Thoracic aorta (tissue), 2 donors: ENCODE measurements at places on chromosomes 13 and 19.
A peak's percentile ranks its signal among the peaks of the same experiment; 100 is the strongest.

- no peak for DNase-seq
Observed at GRCh38 chr13:35727881-35728280, 251.4 kb upstream of the MAB21L1 start.

- no peak for DNase-seq
Observed at GRCh38 chr19:10418235-10418484, 2.2 kb upstream of the PDE4A start.

- no peak for DNase-seq
Observed at GRCh38 chr19:13100841-13101589, 1.6 kb downstream of the LYL1 start.

GRCh38 chr13:57716295-57716694, 84.8 kb downstream of the PCDH17 start:
- no peak for DNase-seq

GRCh38 chr13:33441015-33441414, 155.5 kb upstream of the STARD13 start:
- DNase-seq, result no peak

DNA sequence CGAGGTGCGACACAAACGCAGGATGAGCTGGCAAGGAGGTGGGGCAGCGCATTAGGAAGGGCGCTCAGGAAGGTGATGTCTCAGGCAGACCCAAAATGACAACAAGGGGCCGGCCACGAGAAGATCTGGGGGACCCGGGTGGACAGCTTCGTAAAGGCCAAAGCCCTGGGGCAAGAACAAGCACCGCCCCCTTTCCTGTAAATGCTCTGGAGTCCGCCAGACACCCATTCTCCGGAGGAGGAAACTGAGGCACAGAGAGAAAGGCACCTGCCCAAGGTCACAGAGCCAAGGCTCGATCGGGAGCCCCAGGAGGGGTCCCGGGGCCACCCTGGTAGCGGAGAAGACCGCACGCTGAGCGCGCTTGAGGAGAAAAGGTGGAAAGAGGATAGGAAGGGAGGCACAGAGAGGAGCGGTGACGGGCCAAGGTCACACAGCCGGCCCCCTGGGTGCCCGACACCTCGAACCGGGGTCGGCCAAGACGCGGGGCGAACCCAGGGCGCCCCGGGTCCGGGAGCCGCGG, 571 bp downstream of the SAFB2 start:
- no peak for DNase-seq

- DNase-seq, result no peak
Observed at GRCh38 chr19:35194012-35194984, 34.2 kb downstream of the FAM187B start.

DNA sequence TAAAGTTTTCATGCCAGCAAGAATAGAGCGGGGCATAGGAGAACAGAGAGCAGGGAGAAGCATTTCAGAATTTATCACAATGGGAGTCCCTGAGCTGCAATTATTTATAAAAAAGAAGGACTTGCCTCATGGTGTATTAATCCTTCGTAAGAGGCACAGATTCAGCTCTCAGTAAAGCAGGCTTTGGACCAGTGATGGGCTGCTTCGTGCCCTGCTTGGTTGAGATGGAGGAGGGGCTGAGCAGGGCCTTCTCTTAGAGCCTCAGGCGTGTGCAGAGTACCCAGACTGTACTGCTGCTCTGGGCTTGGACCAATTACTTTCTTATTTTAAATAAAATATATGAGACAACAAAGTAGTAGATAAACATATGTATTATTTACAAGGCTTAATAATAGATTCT, 265.7 kb upstream of the SLC10A2 start:
- DNase-seq, result no peak

DNA sequence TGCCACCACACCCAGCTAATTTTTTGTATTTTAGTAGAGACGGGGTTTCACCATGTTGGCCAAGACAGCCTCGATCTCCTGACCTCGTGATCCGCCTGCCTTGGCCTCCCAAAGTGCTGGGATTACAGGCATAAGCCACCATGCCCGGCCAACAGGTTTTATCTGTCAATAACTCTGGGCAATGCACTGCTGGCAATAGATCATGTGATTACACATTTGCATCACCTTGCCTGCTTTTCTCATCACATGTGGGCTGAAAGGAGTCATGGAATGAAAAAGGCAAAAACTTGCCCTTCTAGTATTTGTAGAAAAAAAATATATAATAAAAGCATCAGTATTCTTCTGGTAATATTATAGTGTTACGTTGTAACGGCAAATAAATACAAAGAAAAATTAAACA, 164.5 kb downstream of the NHLRC3 start:
- DNase-seq, result no peak

- no peak for DNase-seq
Observed at GRCh38 chr19:34457446-34457845, 24.1 kb upstream of the WTIP start.

DNA sequence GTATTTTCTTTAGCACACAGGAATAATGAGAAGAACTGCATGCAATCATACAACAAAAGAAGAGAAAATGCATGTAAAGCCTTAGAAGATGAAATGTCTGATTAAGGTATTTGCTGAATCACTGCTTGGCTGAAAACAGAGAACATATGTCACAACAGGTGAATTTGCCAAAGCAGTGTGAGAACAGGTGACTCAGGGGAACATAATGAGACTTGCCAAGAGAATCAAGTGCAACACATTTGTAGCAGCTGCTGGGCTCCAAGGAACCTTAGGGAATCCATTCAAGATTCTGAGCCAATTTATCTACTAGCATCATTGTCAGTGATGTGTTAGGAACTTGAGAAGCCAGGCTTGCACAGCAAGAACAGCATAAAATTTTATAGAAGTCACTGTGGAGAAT, 273.1 kb downstream of the PCDH20 start:
- DNase-seq, result no peak

DNA sequence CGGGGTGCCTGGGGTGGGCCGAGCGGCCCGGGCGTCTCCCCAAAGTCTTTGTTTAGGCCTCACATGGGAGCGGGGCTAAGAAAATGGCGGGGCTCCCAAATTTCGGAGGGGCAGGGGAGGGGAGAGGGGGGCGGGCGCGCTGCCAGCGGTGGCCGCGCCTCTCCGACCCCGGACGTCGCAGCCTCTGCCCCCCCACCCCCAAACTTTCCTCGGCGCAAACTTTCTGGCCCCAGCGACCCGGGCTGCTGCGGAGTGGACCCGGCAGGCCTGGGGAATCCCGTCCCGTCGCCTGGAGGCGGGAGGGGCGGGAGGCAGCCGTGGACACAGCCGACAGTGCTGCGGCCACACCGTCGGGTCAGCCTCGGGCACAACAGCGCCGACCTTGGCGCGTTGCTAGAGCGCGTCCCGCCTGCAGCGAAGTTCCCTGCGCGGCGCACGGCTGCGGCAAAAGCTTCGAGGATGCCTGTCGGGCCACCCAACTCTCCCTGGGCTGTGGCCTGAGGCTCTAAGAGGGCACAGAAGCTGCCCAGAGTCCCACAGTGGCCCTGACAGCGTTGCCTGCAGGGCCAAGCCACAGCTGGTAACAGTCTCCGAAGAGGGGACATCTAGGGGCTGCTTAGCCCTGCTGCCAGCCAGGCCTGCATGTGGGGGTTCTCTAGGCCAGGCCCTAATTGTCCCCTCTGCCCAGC, 1.3 kb downstream of the NFIX start:
- no peak for DNase-seq

DNA sequence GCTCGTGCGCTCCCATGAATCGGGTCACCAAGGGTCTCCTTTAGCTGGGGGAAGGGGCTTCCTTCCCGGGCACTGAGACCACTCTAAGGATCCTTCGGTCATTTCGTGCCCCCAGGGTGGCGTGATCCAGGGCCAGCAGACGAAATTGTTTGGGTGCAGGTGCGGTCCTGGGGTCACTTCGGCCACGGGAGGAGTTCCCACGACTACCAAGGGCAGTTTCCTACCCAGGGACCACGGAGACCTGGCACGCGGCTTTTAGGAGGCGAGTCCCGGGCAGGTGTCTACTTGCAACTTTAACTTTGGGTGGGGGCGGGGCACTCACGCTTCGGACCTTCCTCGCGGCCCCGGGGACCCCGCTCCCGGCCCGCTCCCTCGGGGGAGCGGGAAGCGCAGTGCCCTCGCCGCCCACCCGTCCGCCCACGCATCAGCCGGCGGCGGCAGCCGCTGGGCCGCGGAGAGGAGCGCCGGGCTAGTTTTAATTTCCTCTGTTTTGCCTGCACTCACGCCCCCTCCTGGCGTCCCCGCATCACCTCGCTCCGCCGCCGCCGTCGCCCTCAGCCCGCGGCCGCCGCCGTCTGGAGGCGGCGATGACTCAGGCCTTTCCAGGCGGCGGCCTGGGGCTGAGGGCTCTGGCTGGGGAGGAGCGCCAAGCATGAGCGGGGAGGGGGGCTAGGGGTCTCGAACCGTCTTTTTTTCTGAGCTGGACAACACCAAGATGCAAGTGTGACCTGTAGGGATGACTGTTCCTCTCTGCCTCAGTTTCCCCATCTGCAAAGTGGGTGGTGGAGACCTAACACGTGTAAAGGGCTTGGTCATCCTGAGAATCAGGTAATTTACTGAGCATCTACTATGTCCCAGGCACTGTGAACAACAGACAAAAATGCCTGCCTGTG, 21.8 kb downstream of the OLFM2 start:
- no peak for DNase-seq

GRCh38 chr13:78247362-78247761, 328.7 kb upstream of the EDNRB start:
- no peak for DNase-seq

- no peak for DNase-seq
Observed at GRCh38 chr19:2813235-2814160, 6.2 kb upstream of the ZNF554 start.

- DNase-seq, result no peak
Observed at GRCh38 chr13:41085961-41086585, 24.8 kb downstream of the WBP4 start.

- DNase-seq, result no peak
Observed at GRCh38 chr19:17943274-17944221, 10.7 kb downstream of the CCDC124 start.

- DNase-seq, result no peak
Observed at GRCh38 chr13:112183532-112184090, 116.7 kb downstream of the SOX1 start.

DNA sequence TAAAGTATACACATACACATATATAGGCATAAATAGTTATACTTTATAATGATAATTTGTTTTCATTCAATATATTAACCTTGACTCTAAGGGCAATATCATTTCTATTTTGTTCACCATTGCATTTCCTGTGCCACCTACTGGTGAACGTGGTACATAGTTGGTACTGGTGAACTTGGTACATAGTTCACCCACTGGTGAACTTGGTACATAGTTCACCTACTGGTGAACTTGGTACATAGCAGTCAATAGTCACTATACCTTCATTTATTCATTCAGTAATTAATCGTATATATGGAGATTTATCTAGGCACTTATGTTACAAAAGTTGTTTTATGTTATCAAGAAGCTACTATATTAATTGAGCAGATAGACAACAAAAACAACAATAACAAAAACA, 172.6 kb upstream of the ATXN8OS start:
- no peak for DNase-seq

GRCh38 chr13:46866150-46866549, 30.7 kb downstream of the HTR2A start:
- DNase-seq, result no peak

- peak; percentile 86 for DNase-seq
Observed at GRCh38 chr13:73058736-73059459, at the start of gene KLF5. Gene KLF5, plus strand, starts transcription at chr13:73059005. Its CDS starts 323 bp downstream, at chr13:73059328.

DNA sequence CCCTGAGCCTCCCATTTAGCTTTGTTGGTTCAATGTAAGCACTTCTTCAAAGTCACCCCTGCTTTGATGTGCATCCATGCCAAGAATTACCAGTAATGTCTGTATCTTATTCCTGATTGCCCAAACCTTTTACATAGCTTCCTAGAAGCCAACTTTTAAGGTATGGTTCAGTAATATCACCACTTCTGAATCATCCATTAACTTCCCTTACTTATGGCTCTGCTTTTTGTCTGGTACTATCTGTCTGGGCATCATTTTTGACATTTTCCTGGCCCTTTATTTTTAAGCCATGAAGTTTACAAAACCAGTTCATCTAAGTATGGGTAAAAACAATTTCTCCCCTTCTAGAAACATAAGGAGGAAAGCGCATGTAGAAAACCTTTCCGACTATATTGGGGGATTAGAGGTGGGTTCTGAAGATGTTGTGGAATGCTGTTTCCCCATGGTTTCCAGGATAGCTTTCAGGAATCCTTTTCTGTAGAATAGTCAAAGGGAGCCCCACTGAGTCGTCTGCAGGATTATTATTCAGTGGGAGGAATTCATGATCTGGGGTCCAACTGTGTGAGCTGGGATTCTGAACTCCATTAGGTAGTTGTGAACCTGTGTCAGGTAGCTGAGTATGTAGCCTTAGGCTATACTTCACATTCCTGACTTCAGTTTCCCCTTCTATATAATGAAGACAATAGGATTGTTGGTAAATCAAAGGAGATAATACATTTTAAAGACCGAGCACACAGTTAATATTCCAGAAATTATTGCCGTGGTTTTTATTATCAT, 163.8 kb downstream of the SUCLA2 start:
- DNase-seq, result no peak

- no peak for DNase-seq
Observed at GRCh38 chr13:90534617-90535370, 812.7 kb upstream of the MIR17HG start.

- DNase-seq, result no peak
Observed at GRCh38 chr19:12047868-12048267, 4.9 kb downstream of the ZNF878 start.
